Activated CD4-positive, alpha-beta T cell treated with anti-CD3 and anti-CD28 coated beads, Interleukin-2, amount 10 ng/mL, durations not matched to agents 24 days and 14 days (primary cell): ENCODE measurements at places on chromosomes 16 and 17. TPM values are rescaled to one million over a fixed set of nuclear protein-coding genes. Genes with fewer than 3 reads are reported as not detected.

The CBLN1 gene
- not detected in 2 replicates for total RNA-seq

DNA sequence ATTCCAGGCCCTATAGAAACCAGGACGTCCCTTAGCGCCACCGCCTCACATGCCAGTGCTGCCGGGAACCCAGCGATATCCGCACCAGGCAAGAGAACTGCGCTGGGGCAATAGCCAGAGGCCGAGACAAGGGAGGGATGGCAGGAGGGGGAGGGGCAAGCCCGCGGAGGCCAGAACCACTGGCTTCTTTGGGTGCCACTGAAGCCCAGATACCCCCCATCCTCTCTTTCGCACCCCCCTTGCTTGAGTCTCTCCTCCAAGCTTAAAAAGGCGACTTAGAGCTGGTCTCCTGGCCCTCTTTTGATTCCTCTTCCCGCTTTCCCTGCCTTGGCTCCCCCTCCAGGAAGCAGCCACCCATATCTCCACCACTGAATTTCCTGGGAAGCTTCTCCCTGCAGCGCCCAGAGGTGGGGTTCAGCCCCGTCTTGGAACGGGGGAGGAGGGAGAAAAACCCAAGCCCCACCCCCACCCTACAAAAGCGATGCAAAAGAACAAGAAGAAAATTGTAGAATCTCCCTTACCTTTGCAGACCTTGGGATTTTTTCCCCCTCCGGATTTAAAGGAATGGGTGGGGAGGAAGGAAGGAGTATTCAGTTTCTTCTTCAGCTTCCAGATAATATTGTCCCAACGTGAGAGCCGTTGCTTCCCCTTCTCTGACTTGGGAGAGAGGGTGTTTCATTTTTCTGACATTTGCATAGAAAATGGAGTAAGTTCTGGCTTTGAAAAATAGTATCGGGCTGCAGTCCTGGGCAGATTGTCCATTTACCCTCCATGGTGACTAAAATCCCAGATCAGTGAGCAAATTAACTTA is 622 bp downstream of the HOXB6 start:
- DNase-seq, result no peak

DNA sequence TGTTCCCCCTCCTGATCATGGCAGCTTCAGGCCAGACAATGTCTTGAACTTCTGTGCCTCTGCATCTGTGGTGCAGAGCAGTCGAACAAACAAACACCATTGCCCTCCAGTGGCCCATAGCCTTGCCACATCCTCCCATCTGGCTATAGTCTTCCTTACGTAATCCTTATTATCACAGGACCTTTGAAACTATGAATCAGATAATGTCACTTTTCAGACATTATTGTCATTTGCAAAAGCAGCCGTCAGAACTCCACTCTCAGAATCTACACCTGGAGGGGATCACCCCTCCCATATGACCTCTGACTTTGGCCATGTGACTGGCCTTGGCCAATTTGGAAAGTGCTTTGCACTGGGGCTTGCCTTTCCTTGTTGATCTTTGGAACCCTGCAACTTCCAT is 387.3 kb downstream of the MAF start:
- DNase-seq, result no peak

DNA sequence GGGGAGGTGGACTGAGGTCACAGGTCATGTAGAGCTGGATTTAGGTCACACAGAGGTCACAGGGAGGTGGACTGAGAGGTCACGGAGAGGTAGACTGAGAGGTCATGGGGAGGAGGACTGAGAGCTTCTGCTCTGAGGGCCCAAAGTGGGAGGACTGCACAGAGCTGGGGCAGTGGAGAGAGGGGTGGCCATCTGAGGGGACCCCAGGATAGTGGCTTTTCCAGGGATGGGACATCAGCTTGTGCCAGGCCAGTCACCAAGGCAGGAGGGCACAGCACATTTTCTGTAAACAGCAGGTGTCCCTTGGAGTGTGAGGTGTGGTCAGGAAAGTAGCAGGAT is 26.1 kb upstream of the JPT2 start:
- DNase-seq, result no peak

The RNF43 gene
- 0.95 and 1.6 TPM in 2 replicates for total RNA-seq

GRCh38 chr17:63931981-63932561 is at the start of gene CD79B:
TSS of gene CD79B (minus strand) at chr17:63932331. CDS start at chr17:63932261, 70 bp downstream.
- peak; percentile 81 for DNase-seq
